ENCODE measurements at places on chromosomes 5 and 9.

DNA sequence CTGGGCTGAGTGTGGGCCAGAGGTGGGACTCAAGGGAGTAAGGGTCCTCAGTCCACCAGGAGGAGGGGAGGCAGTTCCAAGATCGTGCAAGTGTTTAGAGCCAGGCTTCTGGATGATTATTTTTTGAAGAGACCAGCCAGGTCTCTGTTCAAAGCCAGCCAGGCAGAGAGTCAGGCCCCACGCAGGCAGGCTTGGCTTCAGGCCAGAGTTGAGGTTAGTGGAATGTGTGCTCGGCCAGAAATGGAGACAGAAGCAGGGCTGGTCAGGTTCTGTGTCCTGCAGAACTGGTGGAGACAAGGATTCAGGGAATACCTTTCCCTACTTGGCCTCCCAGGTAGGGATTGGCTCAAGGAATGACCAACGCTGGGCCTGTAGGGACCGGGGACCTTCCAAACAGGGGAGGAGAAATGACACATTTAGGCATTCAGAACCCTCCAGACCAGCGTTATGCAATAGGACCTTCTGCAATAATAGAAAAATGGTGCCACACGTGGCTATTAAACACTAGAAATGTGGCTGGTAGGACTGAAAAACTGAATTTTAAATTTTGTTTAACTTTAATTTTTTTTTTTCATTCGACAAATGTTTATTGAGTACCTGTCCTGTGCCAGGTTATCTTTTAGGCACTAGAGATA is 106.2 kb downstream of the CMYA5 start:
- no peak for DNase-seq

DNA sequence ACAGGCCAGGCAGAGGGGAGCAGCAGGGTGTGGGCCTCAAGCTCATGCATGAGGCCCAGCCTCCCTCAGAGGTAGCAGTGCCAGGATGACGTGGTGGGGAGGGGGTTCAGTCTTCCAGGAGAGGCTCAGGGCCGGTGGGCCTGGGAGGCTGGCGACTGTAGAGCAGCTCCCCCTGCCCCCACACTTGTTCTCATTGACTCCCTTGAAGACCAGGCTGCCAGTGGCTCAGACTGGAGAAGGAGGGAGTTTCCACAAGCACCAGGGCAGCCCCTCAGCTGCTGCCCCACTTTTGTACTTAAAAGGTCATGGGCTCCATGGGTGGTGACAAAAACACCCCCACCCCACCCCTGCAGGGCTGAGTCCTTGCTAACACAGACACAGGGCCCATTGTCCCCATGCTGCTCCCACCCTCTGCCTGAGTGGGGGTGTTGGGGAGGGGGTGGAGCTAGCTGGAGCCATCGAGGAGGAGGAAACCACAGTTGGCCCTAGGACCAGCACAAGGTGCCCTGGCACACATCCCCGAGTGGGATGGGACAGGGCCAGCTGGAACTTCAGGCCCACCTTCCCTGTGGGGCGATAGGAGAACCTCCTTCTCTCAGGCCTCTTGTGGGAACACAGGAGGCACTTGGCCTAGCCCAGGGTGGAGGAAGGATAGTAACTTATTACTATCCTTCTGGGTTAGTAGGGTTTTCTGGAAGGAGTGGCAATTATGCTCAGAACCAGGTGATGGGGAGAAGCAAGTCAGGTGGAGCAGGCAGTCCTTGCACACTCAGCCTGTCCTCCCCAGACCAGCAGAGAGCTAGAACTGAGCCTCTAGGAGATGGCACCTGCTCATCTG is 10.7 kb downstream of the PDLIM4 start:
- DNase-seq, result no peak

GRCh38 chr5:136038635-136039034 is 9.8 kb downstream of the TGFBI start:
- no peak for DNase-seq

DNA sequence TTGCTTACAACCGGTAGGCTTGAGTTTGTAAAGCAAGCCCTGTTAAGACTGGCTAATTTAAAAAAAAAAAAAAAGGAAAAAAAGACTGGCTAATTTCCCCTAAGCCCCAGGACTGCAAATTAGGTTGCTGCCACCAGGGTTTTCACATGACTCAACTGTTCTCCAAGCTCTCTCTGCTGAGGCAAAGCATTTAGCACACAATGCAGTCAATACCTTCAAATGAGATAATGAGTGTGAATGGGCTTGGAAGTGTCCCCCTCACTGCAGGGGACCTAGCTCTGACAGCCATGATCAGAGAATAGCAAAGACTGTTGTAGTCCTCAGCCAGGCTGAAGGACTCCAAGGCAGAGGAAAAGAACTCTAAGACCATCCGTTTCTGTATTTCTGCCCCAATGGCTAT is 42.8 kb upstream of the ZSWIM6 start:
- no peak for DNase-seq

DNA sequence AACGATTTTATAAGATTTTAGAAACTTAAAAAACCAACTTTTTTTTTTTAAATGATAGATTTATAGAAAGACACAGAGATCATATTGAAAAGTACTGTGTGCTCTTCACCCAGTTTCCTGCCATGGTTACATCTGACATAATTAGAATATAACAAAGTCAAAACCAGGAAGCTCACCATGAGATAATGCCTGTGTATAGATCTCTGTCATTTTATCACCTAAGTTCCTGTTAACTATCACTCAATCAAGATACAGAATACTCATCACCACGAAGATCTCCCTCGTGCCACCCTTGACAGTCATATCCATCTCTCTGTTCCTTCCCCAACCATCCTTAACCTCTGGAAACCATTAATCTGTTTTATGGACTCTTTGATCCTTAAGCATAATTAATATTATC is 39.1 kb downstream of the POC5 start:
- DNase-seq, result peak; percentile 32

DNA sequence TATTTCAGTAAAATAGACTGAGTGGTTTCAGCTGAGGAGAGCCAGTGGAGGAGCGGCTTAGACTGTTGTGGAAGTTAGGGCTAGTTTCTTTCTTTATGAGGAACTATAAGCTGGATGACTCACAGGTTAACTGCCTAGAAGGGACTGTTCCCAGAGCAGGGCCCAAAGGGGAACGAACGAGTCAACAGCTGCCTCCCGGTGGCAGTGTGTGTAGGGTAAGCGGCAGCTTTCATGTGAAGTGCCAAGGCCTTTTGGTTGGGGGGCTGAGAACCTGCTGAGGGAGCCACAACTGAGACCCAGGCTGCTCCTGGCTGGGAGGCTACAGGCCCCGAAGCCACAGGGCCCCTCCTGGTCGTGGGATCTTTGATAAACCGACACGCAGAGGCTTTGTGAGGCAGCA is 7.0 kb downstream of the SQSTM1 start:
- no peak for DNase-seq

DNA sequence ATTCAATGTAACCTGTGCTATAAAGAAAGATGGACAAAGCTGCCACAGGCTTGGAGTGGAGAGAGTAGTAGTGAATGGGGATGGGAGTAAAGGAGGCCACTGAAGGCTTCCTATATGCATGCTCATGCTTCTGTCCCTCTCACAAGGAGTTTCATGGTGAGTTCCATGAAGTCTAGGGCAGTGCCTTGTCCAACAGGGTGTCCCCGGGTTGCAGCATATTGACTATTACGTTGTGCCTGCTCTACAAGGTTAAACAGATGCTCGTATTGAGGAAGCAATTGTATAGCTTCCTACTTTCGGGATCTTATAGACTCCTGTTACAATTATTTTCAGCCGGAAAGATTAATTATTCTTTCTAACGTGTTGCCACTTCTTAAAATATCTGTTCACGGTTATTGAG is 129.1 kb upstream of the PIK3R1 start:
- DNase-seq, result no peak

- no peak for DNase-seq
These were observed 198.4 kb upstream of the RASA1 start for GRCh38 chr5:87069311-87069710.

DNA sequence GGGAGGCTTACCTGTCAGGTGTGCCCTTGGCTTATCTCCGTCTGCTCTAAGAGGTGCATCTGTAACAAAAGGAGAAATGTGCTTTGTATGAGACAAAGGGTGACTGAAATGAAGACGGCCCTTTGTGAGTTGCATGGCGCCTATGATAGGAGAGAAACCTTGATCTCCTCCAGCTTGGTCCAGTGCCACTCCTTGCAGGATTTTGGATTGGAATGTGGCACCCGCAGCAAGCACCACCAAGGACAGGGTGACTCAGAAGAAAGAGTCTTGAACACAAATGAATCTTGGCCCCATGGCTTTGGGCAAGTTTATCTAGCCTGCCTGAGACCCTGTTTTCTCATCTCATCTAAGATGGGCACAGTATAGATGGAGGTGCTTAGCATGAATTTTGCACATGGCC is 13.4 kb downstream of the TNFSF15 start:
- no peak for DNase-seq

- no peak for DNase-seq
These were observed 21.2 kb downstream of the FTMT start for GRCh38 chr5:121872856-121873255.

DNA sequence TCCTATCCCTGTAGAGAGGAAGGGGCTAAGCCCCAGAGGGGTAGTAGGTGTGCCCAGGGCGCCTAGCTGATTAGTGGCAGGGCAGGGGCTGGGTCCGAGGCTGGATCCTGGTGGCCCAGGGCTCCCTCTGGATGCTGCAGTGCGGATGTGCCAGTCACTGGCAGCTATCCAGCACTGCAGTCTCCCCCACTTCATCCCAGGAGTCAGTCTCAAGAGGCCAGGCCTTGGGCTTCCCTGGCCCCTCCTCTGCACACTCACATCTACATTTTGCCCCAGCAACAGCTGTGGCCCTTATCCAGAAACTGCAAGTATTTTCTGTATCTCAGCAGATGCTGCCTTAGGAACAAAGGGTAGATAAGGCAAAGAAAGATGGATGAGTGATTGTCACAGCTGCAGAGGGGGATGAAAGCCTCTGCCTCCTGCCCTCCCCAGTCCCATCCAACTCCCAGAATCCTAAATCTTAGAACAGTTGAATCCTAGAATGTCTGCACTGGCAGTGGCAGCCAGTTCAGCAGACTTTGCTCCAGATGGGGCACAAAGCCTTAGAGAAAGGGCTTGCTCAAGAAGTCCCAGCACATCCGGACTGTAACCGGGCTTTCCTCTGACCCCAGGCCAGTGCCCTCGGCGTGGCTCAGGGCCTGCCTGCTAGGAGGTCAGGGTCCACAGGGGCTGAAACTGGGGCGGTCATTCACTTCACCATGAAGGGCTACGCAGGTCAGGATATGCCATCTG is 1.6 kb downstream of the ANXA6 start:
- no peak for DNase-seq

DNA sequence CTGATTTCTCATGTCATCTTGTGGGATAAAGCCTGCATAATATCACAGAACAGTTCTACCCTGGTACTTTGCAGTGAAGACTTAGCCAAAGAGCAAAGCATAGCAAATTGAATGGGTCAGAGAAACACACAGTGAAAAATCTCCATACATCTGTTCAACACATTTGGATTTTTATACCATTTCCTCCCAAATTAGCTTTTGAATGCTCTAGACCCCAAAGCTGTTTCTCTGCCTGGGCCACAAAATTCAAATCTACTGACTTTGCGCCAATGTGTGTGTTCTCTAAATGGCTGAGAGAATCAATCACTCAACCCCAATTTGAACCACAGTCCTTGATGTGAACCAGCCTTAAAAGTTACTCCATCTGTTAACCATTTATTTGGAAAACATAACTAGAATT is 236.9 kb upstream of the NFIL3 start:
- DNase-seq, result no peak

GRCh38 chr5:160023007-160023907 is 14.3 kb downstream of the TTC1 start:
- DNase-seq, result no peak

GRCh38 chr5:35902046-35902672 is 36.3 kb downstream of the CAPSL start:
- DNase-seq, result no peak

Measured in CD4-positive, alpha-beta T cell treated with Interleukin-12 subunit alpha and Interleukin-12 subunit beta, for 1 hour (primary cell).